Stimulated activated CD8-positive, alpha-beta memory T cell treated with anti-CD3 and anti-CD28 coated beads, Interleukin-4, amount 100 ng/mL, for 1 hour (primary cell): ENCODE measurements at places on chromosomes 5 and 9.

- DNase-seq, result no peak
Measured at GRCh38 chr9:109652971-109653370, 127.0 kb upstream of the PALM2AKAP2 start.

GRCh38 chr5:73314395-73315257, 134.0 kb downstream of the FOXD1 start:
- DNase-seq, result no peak

GRCh38 chr5:32526810-32527209, 58.5 kb upstream of the SUB1 start:
- DNase-seq, result no peak

GRCh38 chr5:127757576-127757975, 54.4 kb downstream of the CCDC192 start:
- no peak for DNase-seq

DNA sequence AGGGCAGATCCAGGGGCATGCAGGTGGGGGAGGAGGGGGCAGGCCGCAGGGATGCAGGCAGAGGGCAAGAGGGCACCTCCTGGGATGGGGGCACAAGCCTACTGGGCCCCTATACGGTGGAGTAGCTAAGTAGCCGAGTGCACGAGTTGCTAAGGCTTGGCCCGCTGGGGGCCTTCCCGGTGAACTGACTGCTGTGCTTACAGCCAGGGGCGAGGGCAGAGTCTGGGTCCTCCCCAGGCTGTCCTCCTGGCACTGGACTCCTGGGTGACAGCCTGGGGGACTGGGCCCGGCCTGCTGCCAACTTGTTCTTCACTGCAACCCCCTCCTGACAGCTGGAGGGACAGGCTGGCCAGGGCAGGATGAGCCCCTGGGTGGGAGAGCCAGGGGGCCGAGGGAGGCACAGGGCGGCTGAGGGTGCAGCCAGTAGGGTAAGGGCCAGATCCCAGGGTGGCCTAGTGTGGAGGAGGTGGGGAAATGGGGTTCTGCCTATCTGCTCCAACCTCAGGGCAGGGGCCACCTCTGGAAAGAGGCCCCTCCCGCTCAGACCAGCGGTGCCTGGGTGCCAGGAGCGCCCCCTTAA, 1.7 kb upstream of the EGFL7 start:
- DNase-seq, result no peak

DNA sequence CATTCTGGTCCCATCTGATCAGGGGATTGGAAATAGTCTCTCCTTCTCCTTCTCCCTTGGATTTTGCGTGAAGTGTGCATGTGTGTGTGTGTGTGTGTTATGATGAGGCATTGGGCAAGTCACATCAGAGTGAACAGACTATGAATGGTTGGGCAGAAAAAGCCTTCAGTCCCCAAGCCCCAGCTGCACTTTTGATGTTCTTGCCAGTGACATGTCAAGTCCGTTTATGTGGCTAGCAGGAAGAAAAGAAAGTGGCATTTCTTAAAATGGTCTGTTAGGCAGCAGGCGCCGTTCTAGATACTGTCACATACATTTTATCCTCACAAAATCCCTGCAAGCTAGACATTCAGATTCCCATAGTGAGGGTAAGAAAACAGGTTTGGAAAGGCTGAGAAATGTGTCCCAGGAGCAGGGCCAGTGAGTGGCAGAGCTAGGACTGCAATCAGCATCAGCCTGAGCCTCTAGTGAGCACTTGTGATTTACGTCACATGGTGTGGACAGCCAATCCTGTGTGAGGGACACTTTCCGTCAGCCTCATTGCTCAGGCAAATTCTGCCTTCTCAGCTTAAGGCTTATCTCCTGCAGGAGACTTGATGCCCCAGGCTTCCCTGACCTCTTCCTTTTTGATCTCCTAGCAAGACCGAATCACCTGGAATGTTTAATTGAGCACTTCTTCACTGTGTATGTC, 60.4 kb downstream of the GLRA1 start:
- DNase-seq, result no peak

GRCh38 chr5:14110196-14110595, 32.9 kb upstream of the TRIO start:
- no peak for DNase-seq

DNA sequence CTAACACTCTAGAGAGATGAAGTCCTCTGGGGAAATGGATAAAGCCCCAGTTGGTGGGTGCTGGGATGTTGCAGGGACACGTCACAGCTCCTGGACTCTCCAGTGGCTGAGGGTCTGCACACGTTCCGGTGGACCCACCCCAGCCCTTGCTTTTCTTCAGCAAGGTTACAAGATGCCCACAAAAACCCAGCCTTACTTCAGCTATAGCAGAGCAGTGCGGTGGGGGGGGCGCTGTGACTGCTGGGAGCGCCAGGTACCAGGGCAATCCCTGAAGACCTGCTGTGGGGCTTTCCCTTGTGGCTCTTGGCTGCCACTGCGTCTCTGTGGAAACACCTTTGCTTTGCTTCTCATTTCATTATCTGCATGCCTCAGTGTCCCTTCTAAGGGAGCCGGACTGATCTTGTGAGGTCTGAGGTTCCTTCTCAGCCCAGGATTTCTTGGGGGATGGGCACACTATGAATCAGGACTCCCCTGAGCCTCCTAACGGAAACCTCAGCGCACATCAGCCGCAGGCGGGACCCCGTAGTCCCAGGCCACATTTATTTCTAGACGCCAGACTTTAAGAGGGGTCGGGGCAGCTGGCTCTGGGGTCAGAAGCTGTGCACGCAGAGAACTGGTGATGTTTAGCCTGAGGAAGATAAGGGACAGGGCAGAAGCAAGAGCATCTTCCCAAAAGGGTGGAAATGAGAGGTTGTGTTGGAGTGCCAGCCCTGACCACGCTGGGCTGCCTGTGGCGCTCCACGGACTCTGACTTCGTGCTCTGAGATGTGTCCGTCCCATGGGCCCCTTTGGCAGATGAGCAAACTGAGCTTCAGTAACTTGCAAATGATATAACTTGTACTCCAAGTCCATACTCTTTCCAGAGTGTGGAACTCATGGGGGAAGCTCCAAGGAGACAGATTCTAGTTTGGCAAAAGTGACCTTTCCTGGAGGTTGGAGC, 106.8 kb downstream of the WNK2 start:
- DNase-seq, result no peak

GRCh38 chr5:4639946-4640345, 500.2 kb upstream of the ADAMTS16 start:
- no peak for DNase-seq

GRCh38 chr5:176151281-176151680, 86.9 kb upstream of the SIMC1 start:
- no peak for DNase-seq

- no peak for DNase-seq
Measured at GRCh38 chr5:156505101-156505500, 178.1 kb downstream of the SGCD start.

DNA sequence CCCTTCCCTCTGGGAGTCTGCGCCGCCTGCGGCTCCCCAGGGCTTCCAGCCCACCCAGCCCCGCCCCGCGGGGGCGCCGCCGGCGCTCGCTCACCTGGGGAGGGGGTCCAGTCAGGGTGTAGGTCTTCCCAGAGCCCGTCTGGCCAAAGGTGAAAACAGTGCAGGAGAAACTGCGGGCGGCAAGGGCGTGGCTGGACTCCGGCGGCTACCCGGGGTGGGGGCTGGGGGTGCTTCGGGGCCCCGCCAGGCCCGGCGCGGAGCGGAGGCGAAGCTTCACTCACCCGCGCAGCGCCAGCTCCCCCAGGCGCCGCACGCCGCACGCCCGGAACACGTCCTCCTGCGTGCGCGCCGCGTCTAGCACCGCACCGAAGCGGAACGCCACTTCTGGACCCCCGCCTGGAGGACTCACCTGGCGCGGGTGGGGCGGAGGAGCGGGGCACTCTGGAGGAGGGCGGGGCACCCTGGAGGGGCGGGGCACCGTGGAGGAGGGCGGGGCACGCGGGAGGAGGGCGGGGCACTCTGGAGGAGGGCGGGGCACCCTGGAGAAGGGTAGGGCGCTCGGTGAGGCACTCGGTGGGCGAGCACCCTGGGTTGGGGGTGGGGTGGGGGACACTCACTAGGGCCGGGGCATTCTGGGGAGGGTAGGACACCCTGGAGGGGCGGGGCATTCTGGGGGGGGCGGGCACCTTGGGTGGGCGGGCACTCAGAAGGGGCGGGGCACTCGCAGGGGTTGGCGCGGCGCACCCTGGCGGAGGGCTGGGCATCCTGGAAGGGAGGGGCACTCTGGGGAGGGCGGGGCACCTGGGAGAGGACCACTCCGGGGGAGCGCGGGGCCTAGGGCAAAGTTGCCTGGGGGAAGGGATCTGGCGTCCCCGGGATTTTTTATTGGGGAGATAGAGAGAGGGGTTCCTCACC, 814 bp downstream of the KIF12 start:
- no peak for DNase-seq

DNA sequence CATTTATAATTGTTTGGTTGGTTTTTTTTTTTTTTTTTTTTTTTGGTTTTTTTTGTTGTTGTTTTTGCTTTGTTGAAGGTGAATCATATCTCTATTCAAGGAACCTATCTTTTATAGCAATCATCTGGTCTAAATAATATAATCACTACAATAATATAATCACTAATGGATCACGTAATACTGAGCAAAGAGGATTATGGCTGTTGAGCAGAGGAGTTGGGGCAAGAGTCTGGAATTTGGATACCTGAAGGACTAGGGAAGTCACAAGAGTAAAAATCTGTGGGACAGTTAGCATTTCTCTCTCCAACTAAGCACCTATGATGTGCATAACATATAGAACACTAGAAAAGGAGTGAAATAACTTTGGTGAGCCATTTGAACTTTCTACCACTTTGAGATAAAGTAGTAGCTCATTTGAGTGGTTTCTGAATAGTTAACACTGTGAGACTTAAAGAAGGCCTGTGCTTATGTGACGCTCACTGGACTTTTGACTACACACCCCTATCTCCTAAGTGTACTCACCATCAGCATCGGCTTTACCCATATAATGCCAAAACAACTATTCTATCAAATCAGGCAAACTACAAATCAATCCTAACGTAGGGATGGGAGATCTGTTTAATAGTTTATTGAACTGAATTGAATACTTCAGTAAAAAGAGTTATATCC, 564.9 kb upstream of the TUSC1 start:
- no peak for DNase-seq

- no peak for DNase-seq
Measured at GRCh38 chr9:137264067-137264466, 8.9 kb downstream of the NELFB start.

DNA sequence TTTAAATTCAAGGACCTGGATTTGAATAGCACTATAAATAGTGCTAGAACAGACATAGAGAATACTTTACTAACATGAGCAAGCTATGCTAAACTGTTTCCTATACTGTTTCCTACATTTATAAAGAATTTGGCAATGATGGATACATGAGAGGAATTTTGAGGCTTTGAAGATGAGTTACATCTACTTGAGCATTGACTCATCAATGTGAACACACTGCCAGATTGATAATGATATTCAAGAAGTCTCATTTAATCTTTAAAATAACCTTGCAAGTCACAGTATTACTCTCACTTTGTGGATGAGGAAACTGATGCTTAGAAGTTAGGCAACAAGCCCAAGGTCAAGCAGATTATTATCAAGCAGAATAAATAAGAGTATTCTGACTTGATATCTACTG, 281.9 kb downstream of the DNAH5 start:
- DNase-seq, result no peak

GRCh38 chr9:97601228-97601898, 31.8 kb downstream of the TSTD2 start:
- no peak for DNase-seq

- no peak for DNase-seq
Measured at GRCh38 chr9:99818500-99818899, 3.2 kb upstream of the NR4A3 start.

DNA sequence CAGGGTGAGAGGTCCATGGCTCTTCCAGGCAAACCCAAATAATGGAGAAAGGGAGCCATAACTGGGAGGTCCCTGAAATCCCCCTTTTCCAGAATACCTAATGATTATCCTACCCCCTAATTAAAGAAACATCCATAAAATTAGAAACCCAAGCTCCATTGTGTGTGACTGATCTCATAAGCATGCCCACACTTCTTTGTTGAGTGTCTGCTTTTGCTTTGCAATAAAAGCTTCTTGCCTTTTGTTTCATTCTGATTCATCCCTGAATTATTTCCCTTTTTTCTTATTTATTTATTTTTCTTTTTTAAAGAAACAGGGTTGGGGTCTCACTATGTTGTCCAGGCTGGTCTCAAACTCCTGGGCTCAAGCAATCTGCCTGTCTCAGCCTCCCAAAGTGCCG, 33.1 kb downstream of the BTF3 start:
- DNase-seq, result no peak

DNA sequence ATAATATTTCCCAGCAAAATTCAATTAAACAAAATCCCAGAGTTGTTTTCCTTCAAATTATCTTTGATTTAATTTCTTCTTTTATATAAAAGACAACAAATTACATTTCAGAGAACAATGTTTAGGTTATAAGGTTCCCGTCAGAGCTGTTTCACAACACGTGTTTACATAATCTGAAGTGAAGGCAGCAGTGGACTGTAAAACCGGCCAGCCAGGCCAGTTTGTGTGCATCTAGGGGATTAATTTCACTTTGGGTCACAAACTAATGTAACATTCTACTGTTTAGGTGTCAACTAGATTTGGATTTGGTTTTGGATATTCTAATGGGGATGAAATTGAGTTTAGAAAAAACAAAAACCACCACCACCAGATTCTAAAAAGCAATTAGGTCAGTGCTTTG, 86.5 kb upstream of the PLPP1 start:
- no peak for DNase-seq

GRCh38 chr5:20041326-20042274, 53.6 kb upstream of the CDH18 start:
- DNase-seq, result no peak

- no peak for DNase-seq
Measured at GRCh38 chr9:134089972-134090371, 22.1 kb upstream of the BRD3 start.

- DNase-seq, result no peak
Measured at GRCh38 chr5:30845194-30845593, 348.3 kb upstream of the CDH6 start.

- DNase-seq, result no peak
Measured at GRCh38 chr9:10721301-10721700, 108.5 kb upstream of the PTPRD start.

- DNase-seq, result peak; percentile 60
Measured at GRCh38 chr9:69035438-69036308, at the start of gene FXN. TSS of gene FXN (plus strand) at chr9:69035752. CDS start at chr9:69035783, 31 bp downstream.

GRCh38 chr9:133585481-133586351, 23.5 kb downstream of the FAM163B start:
- no peak for DNase-seq

DNA sequence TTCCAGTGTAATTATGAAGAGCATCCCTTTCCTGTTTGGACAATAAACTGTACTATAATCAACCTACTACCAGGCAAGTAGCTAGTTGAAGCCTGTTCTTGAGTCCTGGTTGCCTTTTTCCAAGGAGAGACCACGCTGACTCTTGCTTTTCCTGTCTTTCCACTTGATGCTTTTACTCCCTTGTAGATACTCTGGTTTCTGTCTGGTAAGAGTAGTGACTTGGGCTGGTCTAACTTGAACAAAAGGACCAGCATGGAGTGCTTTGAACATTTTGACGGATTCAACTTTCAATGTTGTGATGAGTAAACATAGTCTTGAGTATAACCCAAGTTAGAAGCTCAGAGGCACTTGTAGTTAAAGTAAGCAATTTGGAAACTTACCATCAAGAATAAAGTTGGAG, 464.3 kb downstream of the GADD45G start:
- no peak for DNase-seq
